Activated naive CD4-positive, alpha-beta T cell treated with anti-CD3 and anti-CD28 coated beads, Interleukin-2, amount 50 U/mL, for 16 hours (primary cell): ENCODE measurements at places on chromosomes 4 and X.
A peak's percentile ranks its signal among the peaks of the same experiment; 100 is the strongest.

DNA sequence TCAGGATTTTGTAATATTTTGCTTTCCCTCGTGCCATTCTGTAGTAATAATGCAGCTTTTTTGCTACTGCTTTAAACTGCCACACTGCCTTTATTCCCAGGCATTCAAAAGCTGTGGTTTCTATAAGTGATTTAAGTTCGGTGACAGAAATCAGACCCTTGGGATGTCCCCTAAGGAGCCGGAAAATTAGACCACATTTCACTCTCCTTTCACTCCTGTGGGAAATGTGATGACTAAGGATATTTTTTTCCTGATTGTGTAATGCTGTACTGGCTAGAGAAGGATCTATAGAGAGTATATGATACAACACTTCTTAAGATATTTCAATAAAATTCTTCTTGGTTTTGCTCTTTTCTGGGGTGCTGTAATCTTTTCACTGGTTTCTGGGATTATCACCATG, 24.4 kb downstream of the UGT2A3 start:
- DNase-seq, result no peak

GRCh38 chr4:99808260-99808857, 8.3 kb upstream of the DAPP1 start:
- peak; percentile 73 for DNase-seq

GRCh38 chrX:119654112-119654531, 38.8 kb downstream of the SEPTIN6 start:
- peak; percentile 19 for DNase-seq

DNA sequence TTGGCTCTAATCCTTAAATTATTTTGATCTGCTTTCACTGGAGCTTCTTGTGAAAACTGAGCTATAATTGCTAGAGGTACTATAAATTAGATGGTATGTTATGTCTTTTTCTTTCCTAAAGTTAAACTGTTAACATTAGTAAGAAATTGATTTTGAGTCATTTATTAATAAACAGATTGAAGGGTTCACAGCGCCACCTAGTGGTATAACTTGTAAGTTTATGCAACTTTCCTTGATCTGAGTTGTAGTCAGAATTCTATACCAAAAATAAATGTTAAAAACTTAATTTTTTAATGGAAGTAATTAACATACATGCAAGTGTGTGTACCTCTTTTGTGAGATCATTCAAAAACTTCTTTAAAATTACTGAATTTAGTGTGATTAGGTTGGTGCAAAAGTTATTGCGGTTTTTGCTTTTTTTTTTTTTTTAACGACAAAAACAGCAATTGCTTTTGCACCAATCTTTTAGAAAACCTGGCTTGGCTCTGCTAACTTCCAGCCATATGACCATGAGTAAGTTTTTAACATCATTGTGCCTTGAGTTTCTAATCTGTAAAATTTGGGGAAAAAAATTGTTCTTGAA, 151.5 kb downstream of the CENPC start:
- DNase-seq, result no peak

GRCh38 chr4:174056959-174057358, 226.5 kb downstream of the FBXO8 start:
- no peak for DNase-seq

DNA sequence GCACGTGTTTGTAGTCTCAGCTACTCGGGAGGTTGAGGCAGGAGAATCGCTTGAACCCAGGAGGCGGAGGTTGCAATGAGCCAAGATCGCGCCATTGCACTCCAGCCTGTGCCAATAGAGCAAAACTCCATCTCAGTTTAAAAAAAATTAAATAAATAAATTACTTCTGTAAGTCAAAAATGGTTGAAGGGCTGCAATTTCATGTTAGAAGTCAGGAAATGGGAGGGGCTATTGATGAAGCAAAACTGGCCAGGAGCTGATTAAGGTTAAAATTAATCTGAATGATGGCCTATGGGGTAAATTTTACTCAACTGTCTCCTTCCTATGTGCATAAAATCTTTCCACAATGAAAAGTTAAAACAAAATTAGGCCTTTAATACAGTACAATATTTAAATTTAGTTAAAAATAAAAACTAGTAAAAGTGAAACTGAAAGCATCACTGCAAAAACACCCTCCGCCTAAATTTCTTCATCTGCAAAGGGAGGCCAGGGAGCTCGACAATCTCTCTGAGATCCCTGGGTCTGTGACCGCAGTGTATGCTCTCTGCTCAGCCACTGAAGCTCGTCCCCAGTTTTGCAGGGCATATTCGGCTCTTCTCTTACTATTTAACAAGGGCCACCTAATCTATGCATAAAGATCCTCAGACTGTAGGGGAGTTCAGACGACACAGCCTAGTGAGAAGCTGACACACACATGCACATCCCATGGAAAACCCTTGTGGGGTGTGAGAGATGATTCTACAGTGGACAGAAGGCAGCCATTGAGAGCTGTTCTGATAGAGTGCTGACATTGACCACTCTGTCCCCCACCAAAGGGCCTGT, 57.2 kb downstream of the IRF2 start:
- DNase-seq, result peak; percentile 46

GRCh38 chrX:11403631-11404030, 110.4 kb downstream of the AMELX start:
- DNase-seq, result no peak

DNA sequence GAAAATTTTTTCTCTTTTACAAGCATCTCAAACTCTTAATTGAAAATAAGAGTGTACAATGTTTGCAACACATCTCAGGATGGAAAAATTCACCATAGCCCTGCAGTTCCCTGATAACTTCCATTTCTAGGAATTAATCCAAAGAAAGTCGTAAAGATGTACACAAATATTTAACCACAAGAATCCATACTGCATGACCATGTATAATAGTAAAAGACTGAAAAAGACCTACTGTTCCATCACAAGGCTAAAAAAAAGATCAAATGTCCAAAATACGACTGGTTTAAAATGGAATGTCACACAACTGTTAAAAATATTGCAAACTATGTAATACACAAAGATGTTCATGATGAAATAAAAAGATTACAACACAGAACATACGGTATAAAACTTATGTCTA, 32.1 kb downstream of the HUWE1 start:
- DNase-seq, result no peak

DNA sequence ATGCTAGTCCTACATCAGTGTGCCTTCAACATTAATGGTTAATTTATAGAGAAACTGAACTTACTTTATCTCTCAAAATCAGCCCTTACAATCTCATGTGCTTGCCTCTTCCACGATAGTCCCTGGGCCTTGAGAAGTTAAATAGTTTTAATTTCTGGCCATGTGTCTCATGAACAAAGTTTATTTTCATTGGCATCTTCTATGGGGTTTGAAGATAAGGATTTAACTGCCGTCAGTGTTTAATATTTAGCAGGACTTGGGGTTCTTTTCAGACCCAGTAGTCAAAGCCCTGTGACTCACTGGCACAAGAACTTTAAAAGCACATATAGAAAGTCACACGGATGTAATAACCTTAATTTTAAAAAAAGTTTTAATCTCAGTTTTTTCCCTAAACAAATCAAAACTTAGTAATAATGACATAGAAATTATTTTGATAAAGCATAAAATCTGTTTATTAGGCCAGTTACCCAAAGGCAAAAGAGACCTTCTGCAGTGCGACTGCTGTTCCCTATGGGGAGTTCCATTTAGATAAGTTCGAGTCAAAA, 10.1 kb upstream of the MPP1 start:
- DNase-seq, result no peak

DNA sequence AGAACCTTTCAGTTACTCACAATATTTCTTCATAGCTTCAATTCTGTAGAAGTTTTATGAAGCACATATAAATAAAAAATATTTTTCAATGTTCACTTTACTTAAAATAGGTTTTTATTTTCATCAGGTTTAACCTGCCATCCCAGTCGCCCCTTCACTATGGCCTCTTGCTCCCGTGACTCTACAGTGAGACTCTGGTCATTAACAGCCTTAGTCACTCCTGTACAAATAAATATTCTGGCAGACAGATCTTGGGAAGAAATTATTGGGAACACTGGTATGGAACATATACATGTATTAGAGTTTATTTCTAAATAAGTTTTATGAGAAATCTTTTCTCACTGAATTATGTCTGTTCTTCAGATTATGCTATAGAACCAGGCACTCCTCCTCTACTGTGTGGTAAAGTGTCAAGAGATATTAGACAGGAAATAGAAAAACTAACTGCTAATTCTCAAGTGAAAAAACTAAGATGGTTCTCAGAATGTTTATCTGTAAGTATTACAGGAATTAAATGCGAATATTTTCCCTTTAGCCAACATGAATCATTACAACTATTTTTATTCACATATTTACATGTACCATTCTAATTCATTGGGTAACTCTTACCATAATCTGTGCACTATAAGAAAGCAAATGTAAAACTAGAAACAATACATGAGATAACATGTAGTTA, 45.6 kb downstream of the SPATA4 start:
- no peak for DNase-seq

DNA sequence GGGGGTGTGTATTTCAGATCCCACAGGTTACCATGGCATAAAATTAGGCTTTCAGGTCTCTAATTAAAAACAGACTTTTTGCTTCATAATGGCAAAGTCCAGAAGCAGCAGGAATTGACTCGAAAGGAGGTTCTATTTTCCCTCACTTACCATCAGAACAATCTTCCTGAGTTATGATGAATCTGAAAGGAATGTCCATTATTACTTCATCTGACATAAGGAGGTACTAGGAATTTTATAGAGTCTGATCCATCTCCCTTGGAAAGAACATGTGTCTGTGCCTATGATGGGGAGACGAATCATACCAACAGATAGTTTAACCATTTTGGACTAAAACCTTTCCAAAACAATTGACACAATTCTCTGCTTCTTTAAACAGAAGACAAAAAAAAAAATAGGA, 206.3 kb upstream of the FGF13 start:
- no peak for DNase-seq

GRCh38 chrX:145502670-145503069, 255.4 kb downstream of the SPANXN1 start:
- DNase-seq, result no peak

- no peak for DNase-seq
Observed at GRCh38 chr4:42460043-42460442, 62.8 kb downstream of the SHISA3 start.

GRCh38 chr4:742096-742741, 36.6 kb downstream of the PCGF3 start:
- DNase-seq, result no peak

DNA sequence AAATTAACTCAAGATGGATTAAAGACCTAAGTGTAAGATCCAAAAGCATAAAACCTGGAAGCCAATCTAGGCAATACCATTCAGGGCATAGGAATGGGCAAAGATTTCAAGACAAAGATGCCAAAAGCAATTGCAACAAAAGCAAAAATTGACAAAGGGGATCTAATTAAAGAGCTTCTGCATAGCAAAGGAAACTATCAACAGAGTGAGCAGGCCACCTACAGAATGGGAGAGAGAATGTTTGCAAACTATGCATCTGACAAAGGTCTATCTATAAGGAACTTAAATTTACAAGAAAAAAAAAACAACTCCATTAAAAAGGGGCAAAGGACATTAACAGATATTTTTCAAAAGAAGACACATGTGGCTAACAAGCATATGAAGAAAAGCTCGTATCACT, 171.9 kb downstream of the RAB28 start:
- DNase-seq, result no peak

- DNase-seq, result no peak
Observed at GRCh38 chr4:120304801-120305200, 238.2 kb upstream of the MAD2L1 start.

GRCh38 chr4:41361794-41362526, 105.2 kb downstream of the UCHL1 start:
- DNase-seq, result no peak

DNA sequence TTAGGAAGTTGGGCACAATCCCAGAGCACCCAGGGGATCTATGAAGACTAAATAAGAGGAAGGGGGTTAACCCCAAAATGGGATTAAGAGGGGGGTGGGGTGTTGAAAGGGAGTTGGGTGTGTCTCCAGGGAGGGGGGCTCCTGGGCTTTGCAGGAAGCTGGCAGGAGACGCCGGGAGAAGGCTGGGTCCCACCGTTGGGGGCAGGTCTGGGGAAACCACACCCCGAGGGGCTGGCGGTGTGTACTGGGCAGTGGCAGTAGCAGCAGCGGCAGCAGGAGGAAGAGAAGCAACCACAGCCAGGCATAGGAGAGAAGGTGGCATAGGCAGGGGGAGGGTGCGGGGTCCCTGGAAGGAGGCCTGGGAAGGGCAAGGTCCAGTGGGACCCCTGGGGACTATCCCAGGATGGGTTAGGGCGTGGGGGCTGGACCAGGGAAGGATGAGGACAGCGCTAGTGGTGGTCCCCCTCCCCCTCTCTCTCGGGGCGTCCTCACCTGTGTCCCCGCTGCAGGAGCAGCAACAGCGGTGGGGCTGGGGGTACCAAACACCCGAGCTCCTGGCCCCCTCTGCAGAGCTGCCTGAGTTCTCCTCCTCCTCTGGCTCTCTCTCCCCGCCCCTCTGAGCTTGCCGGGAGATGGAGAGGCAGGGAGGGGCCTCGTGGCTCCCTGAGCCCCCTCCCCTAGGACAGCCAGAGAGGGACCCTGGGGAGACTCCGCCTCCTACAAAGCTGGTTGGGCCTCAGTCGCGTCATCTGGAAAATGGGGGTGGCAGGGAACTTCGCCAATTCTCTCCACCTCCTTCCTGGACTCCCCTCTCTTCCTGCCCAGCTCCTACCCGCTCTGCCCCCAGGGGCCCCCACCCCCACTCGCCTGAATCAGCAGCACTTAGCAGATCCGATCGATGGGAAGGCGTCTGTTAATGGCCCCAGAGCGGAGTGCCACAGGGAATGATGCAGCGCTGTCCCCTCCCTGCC, at the start of gene KCND1:
Gene KCND1 (minus strand): TSS at position 596 of the 971 bp plus-strand sequence. CDS start 1,573 bp downstream, outside the sequence.
- DNase-seq, result peak; percentile 11

- no peak for DNase-seq
Observed at GRCh38 chrX:7586126-7586525, 256.8 kb upstream of the VCX start.

DNA sequence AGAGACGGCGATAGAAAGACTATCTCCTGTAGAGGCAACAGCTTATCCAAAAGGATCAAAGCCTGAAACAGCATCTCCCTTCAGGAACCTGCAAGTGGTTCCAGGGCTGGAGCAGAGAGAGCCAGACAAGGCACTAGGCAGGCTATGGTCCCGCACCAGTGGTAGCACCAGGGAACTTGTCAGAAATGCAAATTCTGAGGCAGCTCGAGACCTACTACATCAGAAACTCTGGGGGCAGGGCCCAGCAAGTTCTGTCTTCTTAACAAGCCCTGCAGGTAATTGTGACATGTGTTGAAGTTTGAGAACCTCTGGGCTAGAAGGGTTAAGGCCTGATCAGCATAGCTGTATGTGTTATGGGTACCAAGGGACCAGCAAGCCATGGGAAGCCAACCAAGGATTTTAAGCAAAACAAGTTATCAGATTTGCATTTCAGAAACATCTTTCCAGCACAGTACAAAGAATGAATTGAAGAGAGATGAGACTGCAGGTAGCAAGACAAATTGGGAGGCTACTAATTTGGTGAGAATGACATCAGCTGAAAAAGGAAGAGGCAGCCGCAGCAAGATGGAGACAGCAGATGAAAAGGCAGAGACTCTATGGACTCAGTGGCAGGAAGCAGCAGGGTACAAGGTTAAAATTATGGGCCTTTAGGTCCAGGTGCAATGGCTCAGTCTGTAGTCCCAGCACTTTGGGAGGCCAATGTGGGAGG, 139.7 kb downstream of the TSPAN5 start:
- DNase-seq, result no peak
